ENCODE measurements at places on chromosomes 5 and 9. TPM values are rescaled to one million over a fixed set of nuclear protein-coding genes. Genes with fewer than 3 reads are reported as not detected.

Gene PHF19
- 104 TPM for total RNA-seq

Gene PBX3
- 35.5 TPM for total RNA-seq

Gene LIFR
- 15.7 TPM for total RNA-seq

Gene CDH9
- not detected for total RNA-seq

Gene ECM2
- total RNA-seq, result not detected

Gene CMBL
- 35.7 TPM for total RNA-seq

Gene SOWAHA
- total RNA-seq, result not detected

Gene DMRTA1
- total RNA-seq, result 1.5 TPM

Gene ZNF879
- total RNA-seq, result not detected

Gene PDGFRB
- total RNA-seq, result 0.66 TPM

Gene ROPN1L
- 0.95 TPM for total RNA-seq

Gene GHR
- 2.2 TPM for total RNA-seq

Gene MYOT
- total RNA-seq, result not detected

Gene ANKRD34B
- not detected for total RNA-seq

Gene GABRA1
- not detected for total RNA-seq

Gene SNCB
- total RNA-seq, result 2.1 TPM

Gene SURF2
- 134 TPM for total RNA-seq

Gene INSL4
- total RNA-seq, result not detected

Gene HEMGN
- total RNA-seq, result not detected

Gene DNAH5
- 3.5 TPM for total RNA-seq

Gene GPR150
- not detected for total RNA-seq

Gene MAPKAP1
- 128 TPM for total RNA-seq

Gene RAB3C
- total RNA-seq, result not detected

Gene FCN2
- total RNA-seq, result not detected

Gene GDF9
- not detected for total RNA-seq

Gene PCDHGB7
- total RNA-seq, result 0.44 TPM

Gene BARHL1
- not detected for total RNA-seq

Gene SHISAL2B
- total RNA-seq, result not detected

Gene SAPCD2
- 134 TPM for total RNA-seq

Gene POU5F2
- total RNA-seq, result 0.66 TPM

Gene CCDC192
- not detected for total RNA-seq

Gene FYB1
- 1.1 TPM for total RNA-seq

Gene KIF24
- 5.0 TPM for total RNA-seq

Gene KCNV2
- not detected for total RNA-seq

Gene CHSY3
- total RNA-seq, result 1.7 TPM

Gene PTGS1
- 0.44 TPM for total RNA-seq

Gene IL7R
- 7.1 TPM for total RNA-seq

Gene MACIR
- 22.2 TPM for total RNA-seq

Gene CAMK4
- total RNA-seq, result 0.55 TPM

Gene EPB41L4A
- not detected for total RNA-seq

Gene MORN5
- not detected for total RNA-seq

Gene TMEM232
- total RNA-seq, result not detected

Gene RANBP3L
- not detected for total RNA-seq

Gene OR1Q1
- total RNA-seq, result not detected

Gene CNTNAP3
- 26.3 TPM for total RNA-seq

Gene BTNL3
- total RNA-seq, result not detected

Gene GBGT1
- total RNA-seq, result not detected

Gene IRX2
- total RNA-seq, result 10.4 TPM

Gene SHC3
- 0.66 TPM for total RNA-seq

Gene PCDHA11
- total RNA-seq, result not detected

Gene TYRP1
- total RNA-seq, result not detected

Gene IFNA13
- total RNA-seq, result not detected

Gene CBY3
- 1.4 TPM for total RNA-seq

Gene HTR4
- not detected for total RNA-seq

Gene PTGES
- total RNA-seq, result 21.0 TPM

Gene ZNG1E
- 32.8 TPM for total RNA-seq

Gene OR1J2
- total RNA-seq, result not detected

Gene CCDC180
- total RNA-seq, result 0.69 TPM

Gene CARD6
- total RNA-seq, result 1.3 TPM

Data from PC-3 (cell line).